ENCODE measurements at places on chromosomes 13 and 19.
A peak's percentile ranks its signal among the peaks of the same experiment; 100 is the strongest.

DNA sequence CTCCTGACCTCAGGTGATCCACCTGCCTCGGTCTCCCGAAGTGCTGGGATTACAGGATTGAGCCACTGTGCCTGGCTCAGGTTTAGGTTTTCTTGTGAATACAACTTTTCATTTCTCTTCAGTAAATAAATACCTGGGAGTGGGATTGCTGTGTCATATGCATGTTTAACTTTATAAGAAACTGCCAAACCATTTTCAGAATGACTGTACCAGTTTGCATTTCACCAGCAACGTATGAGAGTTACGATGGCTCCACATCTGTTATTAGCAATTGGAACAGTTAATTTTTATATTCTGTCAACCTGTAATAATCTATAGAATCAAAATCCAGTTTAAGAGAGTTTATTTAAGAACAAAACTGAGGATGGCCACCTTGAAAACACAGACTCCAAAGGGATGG lies 52.2 kb downstream of the TEX26 start:
- DNase-seq, result no peak

- no peak for DNase-seq
These were observed 137.3 kb upstream of the ZNF507 start for GRCh38 chr19:32208060-32208459.

DNA sequence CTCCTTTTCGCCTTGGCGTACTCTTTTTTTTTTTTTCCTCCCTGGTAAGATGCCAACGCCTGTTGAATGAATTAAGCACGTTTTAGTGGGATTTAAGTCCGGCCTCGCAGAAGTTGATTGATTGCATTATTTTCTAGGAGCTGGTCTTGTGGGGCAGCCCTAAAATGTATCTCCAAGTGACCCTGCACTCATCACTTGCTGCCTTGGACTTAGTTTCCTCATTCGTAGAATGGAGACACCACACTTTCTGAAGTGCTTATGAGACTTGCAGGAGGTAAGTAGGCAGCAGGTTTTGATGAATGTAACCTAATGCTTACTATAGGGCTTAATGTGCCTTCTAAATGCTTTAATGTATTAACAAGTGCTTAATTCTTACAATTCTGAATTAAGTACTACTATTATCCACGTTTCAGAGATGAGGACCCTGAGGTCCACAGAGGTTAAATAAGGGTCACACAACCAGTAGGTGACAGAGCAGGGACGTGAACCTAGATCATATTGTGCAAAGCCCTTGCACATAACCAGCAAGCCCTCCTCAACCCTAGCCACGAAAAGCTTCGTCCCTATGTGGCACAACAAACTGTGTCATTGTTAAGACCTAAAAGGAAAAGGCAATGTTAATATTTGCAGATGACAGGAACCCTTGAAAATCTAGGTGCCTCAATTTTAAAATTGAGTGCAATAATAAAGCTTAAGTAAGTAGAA lies 514 bp upstream of the ARGLU1 start:
- DNase-seq, result no peak

- no peak for DNase-seq
These were observed 2180.2 kb upstream of the PCDH20 start for GRCh38 chr13:63595811-63596210.

DNA sequence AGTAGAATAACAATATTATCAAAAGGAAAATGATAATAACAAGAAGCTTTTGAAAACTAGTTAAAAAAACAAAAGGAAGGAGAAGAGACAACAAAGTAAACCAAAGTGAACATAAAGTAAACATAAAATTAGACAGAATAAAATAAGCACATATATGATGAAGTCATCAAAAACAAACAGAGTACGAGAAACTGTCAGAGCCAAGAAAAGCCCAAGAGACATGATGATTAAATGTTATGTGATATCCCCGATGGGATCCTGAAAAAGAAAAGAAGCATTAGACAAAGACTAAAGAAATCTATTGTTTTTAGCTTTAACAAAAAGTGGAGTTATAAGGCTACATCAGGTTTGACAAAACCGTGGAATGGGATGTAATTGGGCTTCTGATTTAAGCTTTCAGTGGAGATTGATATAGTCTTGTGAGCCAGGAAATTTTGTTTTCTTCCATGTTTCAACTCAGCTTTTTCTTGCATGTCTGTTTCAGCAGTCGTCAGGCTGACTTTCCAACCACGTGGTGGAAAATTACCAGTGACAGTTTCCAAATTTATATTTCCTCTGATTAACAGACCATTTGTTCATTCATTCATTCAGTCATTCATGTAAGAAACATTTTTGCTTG lies 64.9 kb downstream of the KL start:
- DNase-seq, result peak; percentile 14

GRCh38 chr13:59745392-59745788 lies 418.3 kb downstream of the DIAPH3 start:
- peak; percentile 68 for DNase-seq

DNA sequence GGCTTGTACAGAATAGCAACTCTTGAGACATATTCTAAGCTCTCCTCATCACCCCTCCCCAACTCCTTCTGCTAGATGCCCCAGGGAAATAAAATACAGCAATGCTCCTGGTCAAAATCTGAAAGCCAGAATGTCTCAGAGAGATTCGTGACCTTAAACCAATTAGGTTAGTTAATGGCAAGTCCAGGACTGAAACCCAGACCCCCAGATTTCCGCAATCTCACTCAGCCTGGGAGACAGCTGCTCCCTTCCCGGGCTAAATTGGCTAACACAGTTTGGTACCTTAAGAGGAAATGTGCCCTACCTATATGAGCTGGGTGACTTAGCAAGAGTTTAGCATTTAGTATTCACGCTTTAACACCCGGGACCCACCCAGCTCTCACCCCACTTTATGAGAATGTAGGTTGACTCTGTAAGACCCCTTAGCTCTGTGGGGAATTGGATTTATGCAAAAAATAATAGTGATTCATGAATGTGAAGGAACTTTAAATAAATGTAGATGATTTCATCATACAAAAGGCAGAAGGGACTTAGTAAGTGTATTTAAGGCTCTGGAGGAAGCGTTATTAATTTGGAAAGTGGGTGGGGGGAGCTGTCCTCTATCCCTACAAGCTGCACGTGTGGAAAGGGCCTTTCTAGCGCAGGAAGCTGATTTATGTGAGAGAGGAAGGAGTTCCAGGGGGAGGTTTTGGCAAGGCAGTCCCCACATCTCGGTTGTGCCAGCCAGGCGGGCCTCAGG lies 1.1 kb downstream of the DLEU7 start:
- DNase-seq, result no peak

DNA sequence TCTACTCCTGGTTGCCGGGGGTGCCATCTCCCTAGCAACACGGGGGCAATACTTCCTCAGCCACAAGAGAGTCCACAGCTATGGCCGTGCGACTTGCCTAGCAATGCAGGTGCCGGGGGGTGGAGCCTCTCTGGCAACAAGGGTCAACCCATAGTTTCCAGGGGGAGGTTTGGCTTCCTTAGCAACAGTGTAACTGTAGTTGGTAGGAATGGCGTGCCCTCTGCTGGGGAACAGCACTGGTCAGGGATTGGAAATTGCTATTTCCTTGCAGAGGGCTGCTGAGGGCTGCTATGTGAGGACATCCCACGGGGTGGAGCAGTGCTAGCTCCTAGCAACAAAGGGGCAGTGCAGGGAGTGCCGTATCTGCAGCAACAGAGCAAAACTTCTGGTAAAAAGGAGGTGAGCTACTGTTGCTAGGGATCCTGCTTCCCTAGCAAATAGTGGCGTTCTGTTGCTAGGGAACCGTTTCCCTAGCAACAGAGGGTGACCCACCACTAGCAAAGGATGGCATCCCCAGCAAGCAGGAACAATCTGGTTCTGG lies 7.0 kb upstream of the TMC4 start:
- DNase-seq, result peak; percentile 40

- peak; percentile 87 for DNase-seq
These were observed 110.6 kb downstream of the STARD13 start for GRCh38 chr13:33174931-33175330.

GRCh38 chr13:102591988-102592781 lies 4.6 kb upstream of the TPP2 start:
- peak; percentile 62 for DNase-seq

- DNase-seq, result no peak
These were observed 312.5 kb downstream of the TEX29 start for GRCh38 chr13:111632906-111633305.

GRCh38 chr13:26022538-26023292 lies 29.1 kb downstream of the SHISA2 start:
- peak; percentile 58 for DNase-seq

DNA sequence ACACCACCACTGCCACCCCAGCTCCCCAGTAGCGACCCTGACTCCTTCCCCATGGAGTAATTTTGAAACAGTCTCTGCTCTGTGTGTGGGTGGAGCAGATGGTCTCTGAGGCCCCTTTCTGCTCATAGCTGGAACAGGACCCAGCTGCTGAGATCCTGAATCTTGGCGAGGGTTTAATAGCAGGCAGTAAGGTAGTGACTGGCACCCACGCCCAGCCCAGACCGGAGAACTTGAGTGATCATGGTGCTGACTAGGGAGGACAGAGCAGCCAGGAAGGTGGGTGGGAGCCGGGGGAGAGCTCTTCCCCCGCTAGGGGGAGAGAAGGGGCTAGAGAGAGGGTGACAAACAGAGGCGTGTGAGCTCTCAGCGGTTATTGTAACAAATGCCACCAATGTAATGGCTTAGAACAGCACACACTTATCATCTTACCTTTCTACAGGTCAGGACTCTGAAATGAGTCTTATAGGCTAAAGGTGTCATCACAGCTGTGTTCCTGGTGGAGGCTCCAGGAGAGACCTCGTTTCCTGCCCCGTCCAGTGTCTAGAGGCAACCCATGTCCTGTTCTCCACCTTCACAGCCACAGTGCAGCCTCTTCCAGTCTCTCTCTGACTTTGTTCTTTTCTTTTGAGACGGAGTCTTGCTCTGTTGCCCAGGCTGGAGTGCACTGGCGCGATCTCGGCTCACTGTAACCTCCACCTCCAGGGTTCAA lies 7.2 kb upstream of the ACER1 start:
- DNase-seq, result no peak

- no peak for DNase-seq
These were observed 17.3 kb downstream of the REXO1 start for GRCh38 chr19:1830978-1831377.

DNA sequence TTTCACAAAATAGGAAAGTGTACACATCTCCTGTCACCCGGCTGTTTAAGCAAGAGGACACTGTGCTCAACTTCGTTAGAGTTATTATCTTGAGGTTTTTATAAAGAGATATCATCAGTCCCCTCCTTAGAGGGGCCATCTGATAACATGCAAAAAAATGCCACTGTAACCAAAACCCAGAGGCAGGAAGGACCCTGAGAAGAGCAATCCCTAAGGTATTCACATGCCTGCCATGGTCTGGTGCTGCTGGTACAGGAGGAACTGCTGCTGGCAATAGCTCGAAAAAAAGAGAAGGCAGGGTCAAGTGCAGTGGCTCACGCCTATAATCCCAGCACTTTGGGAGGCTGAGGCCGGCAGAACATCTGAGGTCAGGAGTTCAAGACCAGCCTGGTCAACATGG lies 12.8 kb upstream of the CEACAM3 start:
- DNase-seq, result no peak

GRCh38 chr13:28805193-28805819 lies 14.8 kb upstream of the MTUS2 start:
- DNase-seq, result no peak

DNA sequence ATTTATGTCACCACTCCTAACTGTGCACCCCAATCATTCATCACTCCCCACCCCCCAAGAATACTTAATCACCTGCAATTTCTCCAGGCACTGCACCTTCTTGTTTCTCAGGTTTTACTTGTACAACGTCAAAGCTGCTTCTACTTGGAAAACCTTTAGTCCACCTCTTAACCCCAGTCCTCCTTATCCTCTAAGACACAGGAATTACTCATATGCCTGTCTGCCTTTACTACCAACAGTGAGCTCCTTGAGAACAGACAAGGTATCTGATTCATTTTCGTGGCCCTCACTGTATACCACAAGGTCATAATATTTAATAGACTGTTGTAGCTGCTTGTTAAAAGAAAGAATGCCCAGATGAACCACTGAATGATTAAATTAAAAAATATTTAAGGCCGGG lies 21.0 kb upstream of the NDFIP2 start:
- DNase-seq, result no peak

DNA sequence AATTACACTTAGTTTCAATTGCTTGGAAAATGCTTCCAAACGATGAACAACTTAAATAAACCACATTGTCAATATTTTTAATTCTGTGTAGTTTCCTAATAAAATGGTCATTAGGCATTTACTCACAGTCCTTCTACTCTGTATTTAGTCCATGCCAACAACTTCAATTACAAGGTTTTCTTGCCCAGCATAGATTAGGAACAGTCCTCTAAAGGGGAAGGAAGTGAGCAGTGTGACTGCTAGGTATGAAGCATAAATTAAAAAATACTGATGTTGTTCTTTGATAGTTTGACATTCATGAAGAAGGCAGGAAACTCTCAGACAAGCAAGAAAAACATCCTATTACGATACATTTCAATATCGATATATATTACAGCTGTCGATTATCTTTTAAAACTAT lies 716.0 kb upstream of the PCDH9 start:
- no peak for DNase-seq

- DNase-seq, result no peak
These were observed 30.2 kb downstream of the MAP4K1 start for GRCh38 chr19:38587562-38587961.

DNA sequence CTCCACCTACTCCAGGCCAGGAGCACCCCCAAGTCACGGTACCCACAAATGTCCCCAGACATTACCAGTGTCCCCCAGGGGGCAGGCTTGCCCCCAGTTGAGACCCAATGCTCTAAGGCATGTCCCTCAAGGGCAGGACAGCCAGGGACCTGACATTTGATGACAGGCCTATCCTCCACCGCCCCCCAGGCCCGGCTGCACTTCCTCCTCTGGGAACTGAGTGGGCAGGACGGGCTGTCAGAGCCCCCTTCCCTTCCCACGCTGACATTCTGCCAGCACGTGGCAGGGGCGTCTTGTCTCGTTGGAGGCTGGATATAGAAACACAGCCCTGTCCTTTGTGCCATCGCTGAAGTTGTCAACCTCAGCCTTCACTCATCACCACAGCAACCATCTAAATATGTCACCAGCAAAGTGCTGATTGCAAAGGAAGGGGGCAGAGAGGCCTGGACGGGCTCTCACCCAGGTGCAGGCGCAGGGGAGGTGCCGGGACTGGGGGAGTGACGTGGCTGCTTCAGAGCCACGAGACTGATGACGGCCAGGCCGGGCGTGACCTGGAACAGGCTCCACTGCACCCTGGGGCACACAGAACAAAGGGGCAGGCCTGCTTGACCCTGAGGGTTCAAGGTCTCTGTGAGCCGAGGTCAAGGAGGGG lies 38.4 kb downstream of the GNG7 start:
- DNase-seq, result no peak

GRCh38 chr13:107956889-107957288 lies 258.4 kb downstream of the LIG4 start:
- DNase-seq, result no peak
